ENCODE measurements at places on chromosomes 2 and 18. TPM values are rescaled to one million over a fixed set of nuclear protein-coding genes. Genes with fewer than 3 reads are reported as not detected.
A peak's percentile ranks its signal among the peaks of the same experiment; 100 is the strongest.

AQP12A gene
- total RNA-seq: not detected

GRCh38 chr2:177398791-177399190, 6.2 kb downstream of the AGPS start:
- no peak for DNase-seq

DNA sequence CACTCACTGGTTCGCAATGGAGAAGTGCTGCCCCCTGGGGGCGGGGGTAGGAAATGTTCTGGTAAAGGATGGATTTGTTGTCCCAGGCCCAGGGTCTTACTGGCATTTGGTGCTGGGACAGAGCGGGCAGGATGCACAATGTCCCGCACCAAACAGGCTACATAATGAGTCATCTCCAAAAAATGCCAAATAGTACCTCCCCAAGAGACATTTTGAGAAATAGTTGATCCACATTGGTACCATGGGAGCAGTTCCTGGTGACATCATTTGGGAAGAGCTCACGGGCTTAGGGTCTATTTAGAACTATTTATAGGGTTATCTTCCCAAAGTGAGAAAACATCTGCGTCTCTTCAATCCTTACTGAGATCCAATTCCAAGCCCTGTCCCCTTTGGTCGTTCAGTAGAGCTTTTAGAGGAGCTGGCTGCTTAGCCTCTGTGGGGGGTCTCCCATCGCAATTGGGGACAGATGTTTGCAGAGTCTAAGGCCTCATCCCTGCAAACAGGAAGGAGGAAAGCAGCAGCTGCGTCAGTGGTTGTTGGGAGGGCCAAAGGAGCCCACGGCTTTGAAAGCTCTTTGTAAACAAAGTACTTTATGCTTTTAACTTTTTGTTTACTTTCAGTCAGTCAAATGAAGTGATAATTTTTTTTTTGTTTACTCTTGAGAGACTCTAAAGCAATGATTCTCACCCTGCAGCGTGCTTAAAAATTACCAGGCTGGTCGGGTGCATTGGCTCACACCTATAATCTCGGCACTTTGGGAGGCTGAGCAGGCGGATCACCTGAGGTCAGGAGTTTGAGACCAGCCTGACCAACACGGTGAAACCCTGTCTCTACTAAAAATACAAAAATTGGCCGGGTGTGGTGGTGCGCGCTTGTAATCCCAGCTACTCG, 49.3 kb downstream of the GREB1 start:
- peak; percentile 59 for DNase-seq

- peak; percentile 68 for DNase-seq
Observed at GRCh38 chr2:20080839-20081415, 29.5 kb upstream of the LAPTM4A start.

NT5C1B gene
- total RNA-seq: not detected

SERPINB10 gene
- total RNA-seq: not detected

CDK5R2 gene
- not detected for total RNA-seq

GRCh38 chr2:237864444-237864931, 5.1 kb downstream of the RAMP1 start:
- peak; percentile 58 for DNase-seq

CD207 gene
- 0.66 TPM for total RNA-seq

DOK1 gene
- total RNA-seq: 16.7 TPM

DNA sequence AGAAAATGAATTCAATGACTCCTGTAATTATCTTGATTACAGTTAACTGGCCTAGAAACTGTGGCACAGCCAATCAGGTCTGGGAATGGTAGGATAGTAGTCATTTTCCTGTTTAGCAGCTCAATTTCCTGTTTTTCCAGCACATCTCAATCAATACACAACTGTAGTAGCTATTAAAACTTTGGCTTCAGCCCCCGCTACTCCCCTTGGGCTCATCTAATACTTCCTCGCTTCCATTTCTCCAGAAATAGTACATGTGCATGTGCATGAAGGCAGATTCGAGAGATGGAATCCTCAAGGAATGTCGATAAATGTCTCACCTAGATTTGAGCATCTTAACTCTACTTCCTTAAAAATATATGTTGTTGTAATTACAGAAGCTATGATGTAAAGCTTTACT, 9.7 kb downstream of the COBLL1 start:
- no peak for DNase-seq

- DNase-seq: no peak
Observed at GRCh38 chr2:47346107-47346506, 56.8 kb upstream of the MSH2 start.

GRCh38 chr2:215619989-215620388, 184.1 kb upstream of the FN1 start:
- DNase-seq: peak; percentile 46

DNA sequence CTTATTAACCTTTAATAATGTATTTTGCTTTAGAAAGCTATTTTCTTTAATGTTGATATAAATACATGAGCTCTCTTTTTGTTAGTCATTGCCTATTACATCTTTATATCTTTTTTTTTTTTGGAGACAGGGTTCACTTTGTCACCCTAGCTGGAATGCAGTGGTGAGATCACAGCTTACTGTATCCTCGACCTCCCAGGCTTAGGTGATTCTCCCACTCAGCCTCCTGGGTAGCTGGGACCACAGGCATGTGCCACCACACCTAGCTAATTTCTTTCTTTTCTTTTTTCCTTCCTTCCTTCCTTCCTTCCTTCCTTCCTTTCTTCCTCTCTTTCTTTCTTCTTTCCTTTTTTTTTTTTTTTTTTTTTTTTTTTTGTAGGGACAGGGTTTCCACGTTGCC, 15.4 kb downstream of the NAB1 start:
- DNase-seq: no peak

DNA sequence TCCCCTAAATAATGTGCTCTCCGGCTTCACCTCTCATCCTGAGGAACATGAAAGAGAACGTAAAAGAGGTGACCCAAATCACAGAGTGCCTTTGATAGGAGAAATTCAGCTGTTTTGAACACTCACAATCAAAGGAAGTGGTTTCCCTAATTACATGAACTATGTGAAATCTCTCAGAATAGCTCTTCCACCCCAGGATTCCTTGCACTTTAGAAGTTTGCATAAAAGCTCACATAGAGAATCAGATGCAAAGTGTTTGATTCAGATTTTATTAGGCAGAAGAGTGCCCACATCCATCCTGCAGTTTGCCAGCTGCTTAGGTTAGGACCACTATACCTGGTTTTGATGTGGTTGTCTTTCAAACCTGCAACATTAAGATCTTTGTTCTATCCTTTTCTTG, 61.0 kb downstream of the MAP3K20 start:
- no peak for DNase-seq

DNA sequence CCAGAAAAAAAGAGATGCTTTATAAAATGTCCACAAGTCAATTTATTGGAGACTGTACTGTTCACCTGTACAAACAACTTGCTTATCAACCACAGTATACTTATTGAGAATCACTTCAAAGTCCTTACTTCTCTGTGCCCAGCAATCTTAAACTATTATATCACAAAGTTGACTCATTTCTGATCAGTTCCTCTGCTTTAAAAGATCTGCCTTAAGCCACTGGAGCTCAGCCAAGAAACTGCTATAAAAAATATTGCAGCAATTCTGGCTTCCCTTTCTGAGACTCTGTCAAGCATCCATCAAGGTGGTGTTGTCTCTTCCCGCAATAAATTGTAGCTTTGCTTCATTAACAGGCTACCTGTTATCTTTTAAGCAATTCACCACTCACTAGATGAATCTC, 375.2 kb upstream of the SPHKAP start:
- no peak for DNase-seq

GPR155 gene
- 7.6 TPM for total RNA-seq

DNA sequence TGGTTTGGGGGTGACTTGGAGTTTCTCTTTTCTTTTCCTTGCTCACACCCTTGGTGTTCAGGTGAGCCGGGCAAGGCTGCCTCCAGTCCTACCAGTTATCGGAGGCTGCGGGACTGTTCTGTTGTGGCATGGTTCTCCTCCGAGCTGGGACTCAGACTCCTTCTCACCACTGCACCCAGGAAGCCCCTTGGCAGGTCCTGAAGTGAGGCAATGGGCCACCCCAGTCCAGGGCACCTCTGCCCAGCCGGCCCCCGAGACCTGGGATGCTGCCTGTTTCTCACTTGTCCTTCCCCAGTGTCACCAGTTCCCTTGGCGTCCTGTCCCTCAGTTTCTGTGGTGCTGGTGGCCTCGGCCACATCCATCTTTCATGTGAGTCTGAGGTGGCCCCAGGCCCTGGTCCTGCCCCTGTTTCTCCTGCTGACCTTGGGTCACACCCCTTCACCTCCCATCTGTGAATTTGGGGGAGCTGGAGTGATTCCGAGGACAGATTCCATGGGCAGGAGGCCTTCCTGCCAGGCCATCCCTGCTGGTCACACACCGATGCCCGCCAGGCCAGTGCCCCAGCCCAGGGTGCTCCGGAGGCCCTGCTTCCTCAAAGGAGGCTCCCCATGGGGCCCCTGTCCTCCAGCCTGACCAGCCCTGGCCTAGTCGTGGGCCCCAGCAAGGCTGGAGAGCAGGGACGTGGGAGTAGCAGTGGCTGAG, 6.6 kb upstream of the KLHL30 start:
- no peak for DNase-seq

DNA sequence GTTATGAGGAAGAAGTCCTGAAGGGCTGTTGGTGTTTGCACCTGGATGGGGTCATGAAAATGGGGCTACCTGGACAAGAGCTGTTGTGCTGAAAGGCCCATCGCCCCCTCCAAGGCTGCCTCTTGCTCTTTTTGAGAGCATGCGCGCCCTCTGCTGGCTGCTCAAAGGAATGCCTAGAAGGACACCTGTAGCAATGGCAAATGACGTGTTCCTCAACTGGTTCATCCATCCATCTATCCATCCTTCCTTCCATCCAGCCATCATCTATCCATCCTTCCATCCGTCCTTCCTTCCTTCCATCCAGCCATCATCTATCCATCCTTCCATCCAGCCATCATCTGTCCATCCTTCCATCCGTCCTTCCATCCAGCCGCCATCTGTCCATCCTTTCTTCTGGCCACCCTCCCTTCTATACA, 17.2 kb upstream of the RPL31 start:
- peak; percentile 77 for DNase-seq

- no peak for DNase-seq
Observed at GRCh38 chr2:120630031-120630701, 105.5 kb upstream of the GLI2 start.

DNA sequence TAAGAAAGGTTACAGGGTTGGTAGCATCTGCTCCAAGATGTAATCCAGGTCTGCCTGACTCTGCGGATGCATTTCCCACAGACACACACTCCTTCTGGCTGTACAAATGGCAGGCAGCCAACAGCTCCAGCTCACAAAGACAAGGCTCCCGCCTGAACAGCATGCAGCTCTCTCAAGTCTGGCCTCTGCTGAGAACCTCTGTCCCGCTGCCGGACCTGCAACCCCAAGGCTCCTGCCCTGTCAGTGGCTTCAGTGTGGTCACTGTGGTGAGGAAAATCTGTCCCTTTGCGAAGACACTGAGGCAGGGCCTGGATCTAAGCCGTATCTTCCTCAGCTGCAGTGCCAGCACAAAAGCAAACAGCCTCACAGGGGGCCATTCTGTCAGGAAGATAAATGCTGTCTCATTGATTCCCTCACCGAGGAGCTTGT, 469.3 kb upstream of the MEX3C start:
- DNase-seq: no peak

GRCh38 chr2:86464652-86465051, 23.5 kb downstream of the KDM3A start:
- no peak for DNase-seq

GALNT3 gene
- 38.6 TPM for total RNA-seq

- no peak for DNase-seq
Observed at GRCh38 chr2:158695305-158695704, 99.8 kb upstream of the DAPL1 start.

RUFY4 gene
- 0.69 TPM for total RNA-seq

- DNase-seq: no peak
Observed at GRCh38 chr18:6734726-6735430, 5.4 kb downstream of the ARHGAP28 start.

DNA sequence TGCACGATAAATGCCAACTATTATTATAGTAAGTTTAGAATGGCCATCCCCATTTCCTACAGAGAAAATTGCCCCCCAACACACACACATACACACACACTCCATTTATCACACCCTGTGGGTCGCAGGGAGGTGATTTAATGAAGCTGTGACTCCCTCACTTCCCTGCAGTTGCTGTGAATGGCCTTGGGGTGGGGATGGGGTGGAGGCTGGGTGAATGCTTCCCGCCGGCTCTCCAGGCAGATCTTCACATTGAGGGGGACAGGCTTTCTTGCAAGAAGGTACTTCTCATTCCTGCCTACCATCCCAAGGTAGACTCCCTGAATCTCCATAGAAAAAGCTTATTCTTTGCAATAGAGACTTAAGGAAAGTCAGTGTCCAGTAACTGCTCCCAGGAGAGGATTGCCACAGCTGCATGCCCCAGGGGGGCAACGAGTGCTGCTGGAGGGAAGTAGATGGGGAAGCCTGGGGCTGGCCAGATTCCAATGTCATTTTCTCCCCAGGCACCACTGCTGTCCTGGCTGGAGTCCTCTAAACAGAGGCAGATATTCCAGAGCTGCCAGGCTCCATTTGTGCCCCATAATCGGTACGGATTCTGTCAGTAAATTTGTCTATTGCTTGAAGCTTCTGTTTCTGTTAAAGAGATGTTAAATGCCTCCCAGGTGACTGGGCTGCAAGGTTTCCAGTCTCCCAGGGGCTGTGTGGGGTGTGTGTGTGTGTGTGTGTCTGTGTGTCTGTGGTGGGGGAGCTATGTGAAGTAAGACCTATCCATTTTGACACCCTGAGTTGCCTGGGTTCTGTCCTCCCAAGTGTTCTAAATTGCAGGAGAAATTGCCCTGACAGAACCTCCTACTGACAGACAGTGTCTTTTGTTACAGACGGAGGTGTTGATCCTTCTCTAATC, 265.5 kb downstream of the SRBD1 start:
- no peak for DNase-seq

- no peak for DNase-seq
Observed at GRCh38 chr2:105617631-105618350, 126.9 kb upstream of the NCK2 start.

DNA sequence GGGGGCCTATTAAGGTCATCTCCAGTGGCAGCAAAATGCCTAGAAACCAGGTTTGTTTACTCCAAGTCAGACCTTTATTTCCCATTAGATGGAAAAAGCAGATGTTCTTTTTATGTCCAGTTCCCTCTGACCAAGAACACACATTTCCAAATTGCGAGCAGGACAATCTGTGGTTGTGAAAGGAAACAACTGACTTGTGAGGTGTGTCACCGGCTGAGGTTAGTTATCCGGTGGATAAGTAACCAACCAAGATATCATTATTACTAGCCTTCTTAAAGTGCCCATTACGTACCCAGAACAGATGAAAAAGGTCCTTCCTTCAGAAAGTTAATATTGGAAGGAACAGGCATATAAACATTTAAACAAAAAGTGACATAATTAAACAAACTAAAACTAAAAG, 112.9 kb downstream of the THADA start:
- DNase-seq: no peak

FBXO41 gene
- total RNA-seq: 5.2 TPM

Measured in kidney (tissue), 22 donors.